ENCODE measurements at places on chromosomes 16 and 17.

DNA sequence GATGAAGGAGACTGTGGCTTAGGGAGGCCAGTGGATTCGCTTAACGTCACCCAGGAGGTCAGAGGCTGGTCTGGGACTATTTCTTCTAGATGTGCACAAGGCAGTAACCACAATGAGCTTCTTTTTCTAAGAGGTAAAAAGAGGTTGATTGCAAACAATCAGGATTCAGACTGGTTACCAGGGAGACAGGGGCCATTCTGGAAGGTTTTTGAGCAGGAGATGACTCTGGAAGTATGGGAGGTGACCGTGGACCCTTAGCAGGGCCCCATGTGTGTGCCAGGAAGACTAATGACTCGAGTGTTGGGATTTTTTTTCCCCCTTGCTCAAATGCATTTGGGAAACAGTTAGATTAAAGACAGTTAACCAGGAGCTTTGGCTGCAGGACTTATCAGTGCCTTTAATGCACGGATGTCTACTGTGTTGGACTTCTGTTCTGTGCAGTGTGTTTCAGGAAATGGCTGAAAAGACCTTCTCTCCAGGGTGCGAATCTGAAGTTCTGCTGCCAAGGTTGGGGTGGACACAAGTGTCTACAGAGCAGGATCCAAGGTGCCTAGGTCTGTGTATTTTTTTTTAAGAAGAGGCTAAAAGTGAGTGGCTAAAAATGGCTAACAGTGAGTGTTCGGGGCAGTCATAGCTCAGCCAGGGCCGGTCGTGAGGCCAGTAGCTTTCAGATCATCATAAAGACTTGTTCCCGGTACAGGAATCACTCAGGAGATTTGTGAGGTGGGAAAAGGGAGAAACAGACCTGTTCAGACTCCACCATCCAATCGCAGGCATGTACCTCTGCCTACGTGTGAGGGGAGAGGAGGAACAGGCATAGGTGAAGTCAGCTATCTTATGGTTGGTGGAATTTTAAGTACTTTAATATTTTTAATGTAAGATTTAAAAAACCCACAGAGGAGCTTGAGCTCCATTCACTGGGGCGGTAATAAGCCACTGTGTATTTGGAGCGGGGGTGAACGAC lies 82.3 kb upstream of the CIBAR2 start:
- no peak for DNase-seq

DNA sequence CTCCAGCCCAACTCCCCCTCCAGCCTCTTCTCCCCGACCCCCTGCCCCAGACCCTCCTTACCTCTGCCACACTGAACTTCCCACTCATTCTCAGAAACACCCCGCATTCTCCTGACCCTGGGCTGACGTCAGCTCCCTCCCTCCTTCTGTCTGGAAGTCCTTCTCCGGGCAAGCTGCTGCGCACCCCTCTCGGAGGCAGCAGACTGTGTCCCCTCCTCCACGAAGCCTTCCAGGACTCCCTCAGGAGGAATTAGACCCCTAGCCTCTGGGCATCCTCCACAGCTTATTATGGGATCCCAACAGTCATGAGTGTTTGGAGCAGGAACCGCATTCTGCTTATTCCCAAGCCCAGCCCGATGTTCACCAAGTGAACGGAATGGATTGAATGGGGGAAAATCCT lies 3.4 kb upstream of the RPL38 start:
- no peak for DNase-seq

DNA sequence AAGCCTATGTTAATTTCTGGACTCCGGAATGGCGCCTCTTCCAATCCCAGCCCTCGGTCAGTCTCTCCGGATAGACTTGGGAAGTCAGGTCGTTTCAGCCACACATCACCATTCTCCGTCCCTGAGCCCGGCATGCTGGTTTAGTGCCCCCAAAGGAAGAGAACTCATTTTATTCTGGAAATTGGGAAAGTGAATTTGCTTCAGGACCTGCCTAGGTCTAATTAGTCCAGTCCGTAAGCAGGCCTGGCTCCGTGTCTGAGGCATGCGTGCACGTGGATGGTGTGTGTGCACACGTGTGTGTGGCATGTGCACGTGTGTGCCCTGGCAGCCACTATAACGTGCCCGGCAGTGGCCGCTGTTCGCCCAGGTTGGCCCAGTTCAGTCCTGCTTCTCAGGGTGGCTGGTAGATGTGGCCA lies 77.4 kb downstream of the RPA1 start:
- DNase-seq: no peak

- no peak for DNase-seq
Observed at GRCh38 chr17:15307710-15308111, 33.7 kb downstream of the TEKT3 start.

- no peak for DNase-seq
Observed at GRCh38 chr17:35254107-35254773, 11.4 kb downstream of the SLFN5 start.

GRCh38 chr17:16662936-16663335 lies 9.3 kb upstream of the ZNF624 start:
- DNase-seq: no peak

DNA sequence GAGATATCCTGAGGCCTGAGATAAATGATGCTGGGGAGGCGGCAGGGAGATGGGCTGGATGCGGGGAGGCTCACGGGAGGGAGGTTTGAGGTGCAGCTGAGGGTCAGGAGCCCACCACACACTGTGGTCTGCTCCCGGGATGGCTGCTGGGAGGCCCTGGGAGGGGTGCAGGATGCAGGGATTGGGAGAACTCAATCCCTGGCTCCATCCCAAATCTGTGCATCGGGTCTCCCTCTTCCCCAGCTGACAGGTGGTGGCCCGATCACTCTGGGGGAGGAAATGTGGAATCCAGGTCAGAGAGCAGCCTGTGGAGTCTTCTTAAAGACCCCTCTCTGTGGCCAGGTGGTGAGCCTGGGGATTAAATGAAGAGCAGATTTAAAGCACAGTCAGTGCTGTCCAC lies 12.0 kb downstream of the PHB1 start:
- DNase-seq: no peak

DNA sequence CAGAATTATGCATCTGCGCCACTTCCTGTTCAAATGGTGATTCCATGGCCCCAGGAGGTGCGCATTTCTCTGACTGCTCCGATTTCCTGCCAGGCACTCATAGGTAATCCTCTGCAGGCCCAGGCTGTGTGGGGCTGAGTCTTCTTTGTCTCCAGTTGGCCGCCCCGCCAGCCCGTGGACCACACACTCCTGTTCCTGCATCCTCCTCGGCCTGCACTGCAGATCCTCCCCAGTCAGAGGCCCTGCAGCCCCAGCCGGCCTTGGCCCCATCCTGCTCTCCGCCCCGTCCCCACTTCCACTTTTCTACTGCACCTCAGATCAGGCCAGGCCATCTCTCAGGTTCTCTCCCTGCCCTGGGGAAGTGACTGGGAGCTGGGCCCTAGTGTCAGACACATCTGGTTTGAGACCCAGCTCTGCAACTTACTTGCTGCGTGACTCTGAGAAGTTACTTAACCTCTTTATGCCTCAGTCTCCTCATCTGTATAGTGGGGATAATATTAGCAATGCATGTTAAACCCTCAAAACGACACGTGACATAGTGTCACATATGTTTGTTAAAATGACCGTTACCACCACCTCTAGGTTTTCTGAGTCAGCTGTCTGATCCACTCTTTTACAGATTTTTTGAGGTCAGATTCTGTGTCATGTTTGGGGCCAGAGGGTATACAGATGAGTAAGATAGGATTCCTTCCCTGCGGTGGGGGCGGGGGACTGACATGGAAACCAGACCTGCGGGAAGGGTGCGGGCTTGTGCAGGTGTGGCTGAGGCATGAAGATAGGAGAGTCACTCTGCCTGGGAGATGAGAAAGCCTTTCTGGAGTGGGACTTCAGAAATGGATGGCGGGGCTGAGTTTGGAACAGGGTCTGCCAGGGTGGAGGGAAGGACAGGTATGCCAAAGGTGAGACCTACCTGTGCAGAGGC lies 12.8 kb downstream of the RAB11FIP4 start:
- DNase-seq: no peak

GRCh38 chr16:79950932-79951719 lies 350.6 kb upstream of the MAF start:
- DNase-seq: no peak

DNA sequence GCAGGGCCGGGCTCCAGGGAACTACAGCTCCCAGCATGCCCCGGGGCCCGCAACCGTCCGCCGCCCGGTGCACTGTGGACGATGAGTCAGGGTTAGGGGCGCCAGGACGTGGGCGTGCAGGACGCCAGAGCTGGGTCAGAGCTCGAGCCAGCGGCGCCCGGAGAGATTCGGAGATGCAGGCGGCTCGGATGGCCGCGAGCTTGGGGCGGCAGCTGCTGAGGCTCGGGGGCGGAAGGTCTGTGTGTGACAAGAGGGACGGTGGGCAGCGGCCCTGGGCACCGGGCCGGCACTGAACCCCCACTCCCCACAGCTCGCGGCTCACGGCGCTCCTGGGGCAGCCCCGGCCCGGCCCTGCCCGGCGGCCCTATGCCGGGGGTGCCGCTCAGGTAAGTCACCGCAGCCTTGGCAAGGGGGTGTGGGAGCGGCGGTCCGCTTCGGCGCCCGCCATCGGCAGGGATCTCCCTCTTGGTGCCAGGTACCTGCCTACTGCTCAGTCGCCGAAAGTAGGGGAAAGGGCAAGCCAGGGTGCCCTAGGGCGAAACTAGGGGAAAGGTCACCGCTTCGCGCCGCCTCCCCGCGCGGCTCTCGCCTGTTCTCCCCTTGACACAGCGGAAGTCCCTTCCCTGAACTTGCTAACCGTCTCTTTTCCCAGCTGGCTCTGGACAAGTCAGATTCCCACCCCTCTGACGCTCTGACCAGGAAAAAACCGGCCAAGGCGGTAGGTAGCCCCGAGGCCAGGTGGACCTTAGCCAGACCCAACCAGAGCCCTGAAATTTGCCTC lies at the start of the genes ACADVL and DLG4:
Gene ACADVL (plus strand): TSS at position 127 of the 781 bp plus-strand sequence. CDS start 47 bp downstream, at position 174.
Gene DLG4 (minus strand): TSS at position 25 of the 781 bp plus-strand sequence.
- DNase-seq: no peak

- no peak for DNase-seq
Observed at GRCh38 chr16:78742501-78743283, 643.2 kb downstream of the WWOX start.

DNA sequence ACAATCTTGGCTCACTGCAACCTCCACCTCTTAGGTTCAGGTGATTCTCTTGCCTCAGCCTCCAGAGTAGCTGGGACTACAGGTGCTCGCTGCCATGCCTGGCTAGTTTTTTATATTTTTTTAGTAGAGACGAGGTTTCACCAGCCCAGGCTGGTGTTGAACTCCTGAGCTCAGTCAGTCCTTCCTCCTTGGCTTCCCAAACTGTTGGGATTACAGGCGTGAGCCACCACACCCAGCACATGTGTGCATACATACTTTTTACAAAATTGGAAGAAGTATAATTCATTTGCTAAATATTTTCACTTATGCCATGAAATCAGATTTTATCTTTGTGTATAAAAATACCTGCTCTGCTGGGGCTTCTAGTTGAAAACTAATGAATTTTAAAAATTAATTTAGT lies 13.2 kb downstream of the BPTF start:
- no peak for DNase-seq

- no peak for DNase-seq
Observed at GRCh38 chr17:37212179-37212578, 163.6 kb upstream of the C17orf78 start.

- no peak for DNase-seq
Observed at GRCh38 chr16:29808219-29808900, 2.0 kb downstream of the MAZ start.

- DNase-seq: no peak
Observed at GRCh38 chr16:4372001-4372577, 441 bp downstream of the VASN start.

GRCh38 chr16:83725313-83725712 lies 82.5 kb upstream of the HSBP1 start:
- no peak for DNase-seq

- no peak for DNase-seq
Observed at GRCh38 chr17:27471321-27472269, 15.3 kb downstream of the KSR1 start.

GRCh38 chr17:66474258-66474657 lies 171.8 kb downstream of the PRKCA start:
- no peak for DNase-seq

DNA sequence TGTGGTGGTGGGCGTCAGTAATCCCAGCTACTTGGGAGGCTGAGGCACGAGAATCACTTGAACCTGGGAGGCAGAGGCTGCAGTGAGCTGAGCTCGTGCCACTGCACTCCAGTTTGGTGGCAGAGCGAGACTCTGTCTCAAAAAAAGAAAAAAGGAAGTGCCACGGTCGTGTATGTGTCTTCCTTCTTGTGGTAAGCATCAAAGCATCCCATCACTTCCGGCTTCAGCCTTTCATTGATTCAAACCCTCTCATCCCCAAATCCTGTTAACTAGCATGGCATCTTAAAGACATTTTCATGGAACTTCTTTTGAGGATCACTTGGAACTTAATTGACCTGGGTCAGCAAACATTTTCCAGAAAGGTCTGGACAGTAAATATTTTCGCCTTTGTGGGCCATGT lies 126.2 kb downstream of the CPPED1 start:
- no peak for DNase-seq

- no peak for DNase-seq
Observed at GRCh38 chr16:89845417-89845816, 17.1 kb downstream of the SPIRE2 start.

DNA sequence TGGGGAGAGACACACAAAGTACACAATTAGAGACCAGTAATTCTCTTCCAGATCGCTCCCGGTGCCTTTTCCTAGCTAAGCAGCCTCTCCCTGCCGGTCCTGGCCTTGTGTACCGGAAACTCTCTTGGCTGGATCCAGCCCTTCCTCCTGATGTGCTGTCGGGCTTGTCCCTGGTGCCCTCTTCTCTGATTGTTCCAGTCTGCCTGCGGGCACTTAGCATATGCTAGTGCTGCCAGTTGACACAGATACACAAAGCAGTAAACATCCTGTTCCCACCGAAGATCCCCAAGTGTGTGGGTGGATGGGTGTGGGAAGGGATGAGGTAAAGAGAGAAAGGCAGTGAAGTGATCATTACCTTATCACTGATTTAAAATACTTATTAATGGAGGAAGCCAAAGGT lies 9.7 kb downstream of the HS3ST3B1 start:
- no peak for DNase-seq

DNA sequence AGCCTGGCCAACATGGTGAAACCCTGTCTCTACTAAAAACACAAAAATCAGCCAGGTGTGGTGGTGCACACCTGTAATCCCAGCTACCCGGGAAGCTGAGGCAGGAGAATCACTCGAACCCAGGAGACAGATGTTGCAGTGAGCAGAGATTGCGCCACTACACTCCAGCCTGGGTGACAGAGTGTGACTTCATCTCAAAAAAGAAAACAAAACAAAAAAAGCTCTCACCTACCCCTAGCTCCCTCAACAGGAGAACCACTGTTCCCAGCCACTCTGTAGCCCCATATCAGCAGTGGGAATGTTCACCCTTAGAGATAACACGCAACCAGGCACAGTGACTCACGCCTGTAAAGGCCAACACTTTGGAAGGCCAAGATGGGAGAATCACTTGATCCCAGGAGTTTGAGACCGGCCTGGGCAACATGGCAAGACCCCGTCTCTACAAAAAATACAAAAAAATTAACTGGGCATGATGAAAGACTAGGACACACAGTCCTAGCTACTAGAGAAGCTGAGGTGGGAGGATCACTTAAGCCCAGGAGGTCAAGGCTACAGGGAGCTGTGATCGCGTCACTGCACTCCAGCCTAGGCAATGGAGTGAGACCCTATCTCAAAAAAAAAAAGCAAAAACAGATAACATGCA lies 5.4 kb downstream of the TMC8 start:
- DNase-seq: no peak
